Muscle of arm (tissue), 14 donors: ENCODE measurements at places on chromosomes 3 and 15. TPM values are rescaled to one million over a fixed set of nuclear protein-coding genes. Genes with fewer than 3 reads are reported as not detected.

DNA sequence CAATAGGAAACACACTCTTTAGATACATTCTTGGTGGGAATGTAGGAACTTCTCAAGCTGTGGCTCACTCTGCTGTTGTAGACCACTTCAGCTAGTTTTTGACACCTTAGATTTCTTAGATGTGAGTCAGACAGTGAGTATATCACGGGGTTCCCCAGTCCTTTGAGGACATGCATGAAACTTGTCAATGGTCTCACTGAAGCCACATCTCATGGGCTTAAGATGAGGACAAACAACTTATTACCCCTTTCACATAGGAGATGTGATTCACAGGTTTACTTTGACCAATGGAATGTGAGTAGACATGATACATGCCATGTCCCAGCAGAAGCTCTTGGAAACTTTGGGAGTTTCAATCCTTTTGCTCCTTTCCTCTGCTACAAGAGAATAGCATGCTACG, 325.5 kb downstream of the CHST2 start:
- DNase-seq: no peak

DNA sequence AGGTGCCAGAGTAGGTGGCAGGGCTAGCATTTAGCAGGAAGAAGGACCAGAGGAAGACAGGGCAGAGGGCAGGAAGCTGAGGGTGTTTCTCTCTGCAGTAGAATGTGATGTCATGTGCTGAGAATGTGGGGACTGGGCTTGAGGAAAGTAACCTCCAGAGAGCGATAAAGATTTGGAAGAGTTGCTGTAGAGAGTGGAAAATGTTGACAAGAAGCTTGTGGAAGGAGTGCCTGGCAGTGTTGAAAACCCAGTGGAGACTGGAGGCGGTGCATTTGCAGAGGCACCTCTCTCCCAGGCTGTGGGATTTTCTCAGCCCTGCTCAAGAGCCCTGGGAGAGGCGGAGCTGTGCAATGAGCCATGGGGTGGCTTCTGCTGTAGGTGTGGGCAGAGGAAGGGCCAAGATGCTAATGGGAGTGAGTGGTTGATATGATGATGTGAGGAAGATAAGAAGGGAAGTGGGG, 54.8 kb downstream of the MESD start:
- peak; percentile 59 for DNase-seq

EXD1 gene
- polyA plus RNA-seq: not detected

DNA sequence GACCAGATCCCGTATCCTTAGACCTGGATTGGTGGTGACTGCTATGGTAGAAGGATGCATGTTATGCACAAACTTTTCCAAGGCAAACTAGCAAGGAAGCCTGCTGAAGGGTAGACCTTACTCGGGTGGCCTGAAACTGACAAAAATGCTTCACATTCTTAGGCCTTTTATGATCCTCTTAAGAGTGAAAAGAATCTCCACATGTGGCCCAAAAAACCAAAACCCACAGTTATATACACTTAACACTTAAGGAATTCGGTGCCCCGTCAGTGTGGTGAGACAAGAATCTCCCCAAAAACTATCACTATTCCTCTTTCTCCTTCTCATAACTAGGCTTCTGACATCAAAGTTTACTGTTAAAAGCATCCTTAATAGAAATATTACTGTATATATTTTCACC, 130.1 kb upstream of the SOX2 start:
- no peak for DNase-seq

DNA sequence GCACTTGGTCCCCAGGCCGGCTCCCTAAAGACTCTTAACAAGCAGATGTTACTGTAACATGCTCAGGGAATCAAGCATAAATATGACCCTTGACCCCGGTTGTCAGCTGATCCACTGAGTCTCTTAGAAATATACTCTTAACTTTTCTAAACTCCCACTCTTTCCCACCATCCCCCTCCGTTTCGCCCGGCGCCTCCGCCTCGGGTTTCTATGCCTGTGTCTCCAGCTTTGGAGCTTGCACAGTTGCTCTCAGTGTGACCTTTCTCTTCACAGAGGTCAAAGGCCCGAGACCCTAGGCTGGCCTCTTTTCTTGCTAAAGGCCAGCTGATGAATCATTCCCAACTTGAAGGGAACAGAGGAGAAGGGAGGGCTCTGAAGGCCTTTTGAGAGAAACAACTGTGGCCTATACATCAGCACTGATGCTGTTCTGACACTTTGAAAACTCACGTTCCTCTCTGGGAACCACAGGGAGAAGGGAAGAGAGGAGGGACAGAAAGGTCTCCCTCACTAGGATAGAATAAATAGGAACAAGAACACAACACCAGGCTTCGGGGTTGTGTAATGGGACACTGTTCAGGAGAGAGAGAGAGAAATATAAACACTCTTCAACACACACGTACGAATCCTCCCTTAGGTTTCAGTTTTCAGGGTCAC, 484.5 kb upstream of the NR2F2 start:
- DNase-seq: peak; percentile 24

CNTN3 gene
- 12.2 TPM for polyA plus RNA-seq

GRCh38 chr15:75649045-75649761, 1.5 kb downstream of the SNX33 start:
- no peak for DNase-seq

DNA sequence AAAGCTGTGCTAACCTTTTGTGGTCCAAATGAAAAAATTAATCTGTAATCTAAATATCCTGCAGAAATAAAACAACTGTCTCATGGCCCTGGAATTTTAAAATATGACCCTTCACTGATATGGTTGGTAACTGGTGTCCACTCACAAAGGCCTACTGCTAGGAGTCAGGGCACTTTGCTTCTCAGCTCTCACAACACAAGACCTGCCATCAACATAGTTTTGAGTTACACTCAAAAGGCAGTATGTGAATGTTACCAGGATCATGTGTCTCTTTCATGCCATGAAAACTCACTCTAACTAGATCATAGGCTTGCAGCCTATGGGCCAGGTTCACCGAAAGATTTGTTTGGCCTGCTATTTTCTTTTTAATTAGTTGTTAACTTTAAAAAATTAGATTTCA, 10.0 kb upstream of the MLF1 start:
- DNase-seq: no peak

DNA sequence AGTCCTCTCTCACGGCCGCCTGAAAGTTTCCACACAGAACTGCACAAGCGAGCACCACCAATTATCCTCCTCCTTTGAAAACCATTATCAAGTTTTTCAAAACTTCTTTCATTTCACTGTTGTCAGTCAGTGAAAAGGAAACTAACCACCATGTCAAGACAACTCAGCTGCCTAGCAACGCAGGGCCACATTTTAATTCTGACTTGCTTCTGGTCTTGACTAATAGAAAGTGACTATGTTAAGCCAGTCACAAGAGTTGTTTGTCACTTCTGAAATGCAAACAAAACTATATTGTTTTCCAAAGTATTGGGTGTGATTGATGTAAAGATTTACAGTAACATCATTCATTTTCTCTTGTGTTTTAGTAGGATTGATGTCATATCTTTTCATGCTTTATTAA, 612.8 kb upstream of the AGTR1 start:
- no peak for DNase-seq

C3orf70 gene
- polyA plus RNA-seq: 4.5 TPM

ZKSCAN7 gene
- 5.8 TPM for polyA plus RNA-seq

- DNase-seq: no peak
Measured at GRCh38 chr15:90863987-90864386, 4.4 kb upstream of the FURIN start.

- DNase-seq: no peak
Measured at GRCh38 chr3:143120716-143121240, 1.2 kb downstream of the CHST2 start.

- DNase-seq: no peak
Measured at GRCh38 chr15:94231723-94232468, 535 bp downstream of the MCTP2 start.

GRCh38 chr3:197434830-197435229, 120.9 kb downstream of the BDH1 start:
- DNase-seq: no peak

DNA sequence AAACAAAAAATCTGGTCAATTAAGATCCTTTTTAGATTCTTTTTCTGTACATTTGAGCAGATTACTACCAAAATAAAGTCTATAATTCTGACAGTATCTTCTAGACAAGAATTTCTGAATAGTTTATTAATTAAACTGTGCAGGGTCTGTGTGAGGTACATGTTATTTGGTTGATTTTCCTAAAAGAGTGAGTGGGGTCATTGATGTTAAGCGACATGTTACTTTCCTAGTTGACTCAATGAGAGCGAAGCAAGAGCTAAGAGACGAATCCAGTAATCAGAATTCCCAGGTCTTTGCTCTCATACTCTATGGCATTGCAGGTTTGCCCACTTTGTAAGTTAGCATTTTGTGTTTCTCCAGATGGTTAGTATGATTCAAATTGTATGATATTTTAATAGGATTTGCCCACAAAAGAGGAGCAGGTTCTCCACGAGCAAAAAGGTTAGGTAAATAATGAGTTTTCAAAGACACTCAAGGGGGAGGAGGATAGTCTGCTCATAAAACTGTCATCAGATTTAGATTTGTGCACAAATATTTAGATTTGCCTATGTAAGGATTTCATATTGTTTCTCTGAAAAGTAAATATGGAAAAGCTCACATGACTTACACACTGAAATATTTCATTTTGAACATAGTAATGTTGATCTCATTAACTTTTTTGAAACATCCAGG, 217.2 kb upstream of the CGNL1 start:
- no peak for DNase-seq

DNA sequence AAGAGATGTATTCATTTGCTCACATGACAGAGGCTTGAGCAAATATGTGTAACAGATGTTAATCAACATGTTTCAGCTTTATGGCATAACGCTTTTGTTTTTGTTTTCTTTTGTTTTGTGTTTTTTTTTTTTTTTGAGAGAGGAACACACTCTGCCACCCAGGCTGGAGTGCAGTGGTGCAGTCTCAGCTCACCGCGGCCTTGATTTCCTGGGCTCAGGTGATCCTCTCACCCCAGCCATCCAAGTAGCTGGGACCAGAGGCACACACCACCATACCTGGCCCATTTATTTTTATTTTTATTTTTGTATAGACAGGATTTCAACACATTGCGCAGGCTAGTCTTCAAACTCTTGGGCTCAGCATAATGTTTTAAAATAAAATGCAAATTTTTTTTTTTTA, 1504.4 kb upstream of the CADM2 start:
- DNase-seq: no peak

GRCh38 chr3:17302774-17303173, 418.0 kb downstream of the PLCL2 start:
- no peak for DNase-seq

- no peak for DNase-seq
Measured at GRCh38 chr3:181402347-181402746, 309.4 kb upstream of the SOX2 start.
